ENCODE measurements at places on chromosomes 12 and 14.

- DNase-seq: no peak
These were observed 3.9 kb upstream of the FGF23 start for GRCh38 chr12:4383304-4383865.

GRCh38 chr12:52691076-52691840 is 11.1 kb upstream of the KRT1 start:
- no peak for DNase-seq

DNA sequence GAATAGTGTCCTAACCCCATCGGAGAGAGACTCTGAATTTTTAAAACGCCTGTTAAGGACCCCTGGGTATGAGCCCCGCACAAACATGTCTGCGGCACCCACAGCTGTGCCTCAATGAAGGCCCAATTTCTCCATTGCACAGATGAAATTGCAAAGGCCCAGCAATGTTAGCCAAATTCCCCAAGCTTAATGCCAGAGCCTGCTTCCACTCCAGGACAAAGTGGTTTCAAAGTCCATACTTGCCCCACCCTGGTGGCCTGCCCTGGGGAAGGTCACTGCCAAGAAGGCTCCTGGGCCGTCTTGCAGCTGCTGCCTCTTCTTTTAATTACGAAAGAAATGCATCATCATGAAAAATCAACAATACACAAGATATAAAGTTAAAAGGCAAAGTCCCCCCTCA is 1179.7 kb downstream of the VRK1 start:
- DNase-seq: no peak

- no peak for DNase-seq
These were observed 67.6 kb downstream of the NOC4L start for GRCh38 chr12:132211816-132212215.

DNA sequence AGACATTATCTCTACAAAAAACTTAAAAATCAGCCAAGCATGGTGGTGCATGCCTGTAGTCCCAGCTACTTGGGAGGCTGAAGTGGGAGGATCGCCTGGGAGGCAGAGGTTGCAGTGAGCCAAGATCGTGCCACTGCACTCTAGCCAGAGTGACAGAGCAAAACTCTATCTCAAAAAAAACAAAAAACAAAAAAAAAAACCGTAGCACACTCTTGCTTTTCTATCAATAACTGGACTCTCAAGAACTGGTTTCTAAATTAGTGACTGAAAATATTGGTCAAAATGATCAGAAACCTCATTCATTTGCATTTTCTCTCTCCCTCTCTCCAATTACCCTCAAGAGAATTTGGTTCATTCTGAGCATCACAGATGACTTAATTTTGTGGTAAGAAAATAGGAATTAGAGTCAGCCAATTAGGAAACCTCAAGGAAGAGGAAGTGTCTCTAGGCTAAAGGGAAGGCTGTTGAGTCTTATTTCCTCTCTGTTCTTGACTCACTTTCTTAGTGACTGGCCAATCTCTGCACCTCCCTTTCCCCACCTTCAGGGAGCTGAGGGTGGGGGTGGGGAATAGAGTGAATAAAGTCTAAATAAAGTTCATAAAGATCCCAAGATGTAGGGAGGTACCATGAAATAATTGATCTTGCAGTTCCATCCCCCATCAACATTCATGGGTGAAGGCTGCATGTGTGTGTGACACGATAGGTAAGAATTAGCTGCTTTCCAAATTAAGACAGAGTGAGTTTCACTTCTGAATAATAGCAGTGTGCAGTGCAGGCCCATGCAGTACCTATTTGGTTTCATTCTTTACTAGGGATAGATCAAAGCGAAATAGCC is 6.8 kb upstream of the PSMA6 start:
- peak; percentile 95 for DNase-seq

- no peak for DNase-seq
These were observed 3.5 kb downstream of the ULK1 start for GRCh38 chr12:131897875-131898274.

DNA sequence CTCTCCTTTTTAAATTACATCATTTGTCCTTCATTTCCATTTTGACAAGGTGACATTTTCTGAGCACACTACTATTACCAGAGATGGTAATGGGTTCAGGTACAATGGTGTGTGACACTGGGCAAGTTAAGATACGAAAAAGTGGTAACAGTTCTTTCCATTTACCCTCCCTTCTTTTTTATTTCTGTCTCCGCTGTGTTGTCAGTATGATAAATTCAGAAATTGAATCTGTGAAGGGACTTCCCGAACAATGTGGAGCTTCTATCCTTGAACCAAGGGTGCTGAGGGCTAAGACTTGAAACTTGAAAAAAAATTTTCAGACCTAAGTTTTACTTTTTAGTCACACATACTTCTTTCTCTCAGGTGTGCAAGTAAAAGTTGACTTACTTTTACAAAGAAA is 103.7 kb downstream of the ERC1 start:
- no peak for DNase-seq

DNA sequence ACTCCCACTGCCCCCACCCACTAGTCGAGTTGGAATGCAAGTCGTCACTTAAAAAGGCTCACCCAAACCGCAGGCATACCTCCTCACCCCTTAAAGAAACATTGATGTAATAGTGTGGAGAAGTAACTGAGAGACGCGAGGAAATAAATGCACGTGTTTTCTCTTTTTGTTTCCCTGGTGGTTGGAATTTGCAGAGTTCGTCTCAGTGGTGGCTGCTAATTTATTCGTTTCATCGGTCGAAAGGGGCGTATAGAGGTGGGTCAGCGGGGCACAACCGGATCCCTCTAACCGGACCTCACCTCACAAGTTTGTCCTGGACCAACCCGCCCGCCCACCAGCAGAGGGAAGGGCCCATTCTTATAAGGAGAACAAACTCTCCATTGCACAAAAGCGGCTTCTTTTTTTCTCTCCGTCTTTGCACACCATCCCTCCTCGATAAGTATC is 5.0 kb upstream of the NPAS3 start:
- DNase-seq: no peak

DNA sequence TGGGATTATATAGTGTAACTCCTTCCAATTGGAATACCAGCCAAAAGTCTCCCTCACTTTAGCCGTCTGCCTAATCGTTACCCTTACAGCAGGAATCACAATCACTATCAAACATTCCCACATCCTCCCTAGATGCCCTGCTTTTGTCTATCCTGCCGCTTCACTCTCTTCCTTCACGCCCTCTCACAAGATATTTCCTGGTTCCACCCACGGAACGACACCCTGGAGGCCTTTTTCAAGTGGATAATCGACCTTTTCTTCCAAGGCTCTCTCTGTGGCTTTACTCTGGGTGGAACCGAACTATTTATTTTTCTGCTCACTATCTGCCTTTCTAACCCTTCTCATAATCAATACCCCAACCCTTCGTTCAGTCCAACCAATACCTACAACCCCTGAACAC is 58.9 kb downstream of the MOK start:
- DNase-seq: no peak

DNA sequence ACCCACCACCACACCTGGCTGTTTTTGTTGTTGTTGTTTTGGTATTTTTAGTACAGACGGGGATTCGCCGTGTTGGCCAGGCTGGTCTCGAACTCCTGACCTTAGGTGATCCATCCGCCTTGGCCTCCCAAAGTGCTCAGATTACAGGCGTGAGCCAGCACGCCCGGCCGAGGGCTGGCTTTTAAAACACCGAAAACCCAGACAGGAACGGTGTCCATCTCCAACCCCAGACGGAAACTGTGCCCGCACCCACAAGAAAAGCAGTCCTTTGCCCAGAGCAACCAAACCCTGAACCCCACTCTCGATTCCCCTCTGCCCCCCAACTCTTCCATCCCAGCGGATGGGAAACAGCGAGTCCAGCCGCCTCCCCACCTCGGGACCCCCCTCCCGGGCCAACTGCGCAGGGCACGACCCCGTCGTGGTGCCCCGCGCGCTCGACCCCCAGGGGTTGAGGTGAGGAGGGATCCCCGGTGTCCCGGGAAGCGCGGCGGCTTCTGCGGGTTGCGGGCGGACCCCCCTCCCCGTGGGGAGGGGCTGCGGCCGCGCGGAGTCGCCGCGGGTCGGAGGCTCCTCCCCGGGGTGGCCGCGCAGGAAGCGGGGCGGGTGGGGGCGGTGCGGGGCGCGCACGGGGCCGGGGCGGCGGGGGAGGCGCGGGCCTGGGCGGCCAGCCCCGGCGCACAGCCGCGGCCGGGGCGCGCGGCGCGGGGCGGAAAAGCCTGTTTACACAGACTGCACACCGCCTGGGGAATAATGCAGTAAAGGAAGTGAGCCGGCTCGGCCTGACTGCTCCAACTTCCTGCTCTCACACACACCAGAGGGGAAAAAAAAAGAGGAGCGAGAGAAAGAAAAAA is at the start of gene ELK3:
Gene ELK3 (plus strand): TSS at position 651 of the 851 bp plus-strand sequence.
- peak; percentile 54 for DNase-seq

DNA sequence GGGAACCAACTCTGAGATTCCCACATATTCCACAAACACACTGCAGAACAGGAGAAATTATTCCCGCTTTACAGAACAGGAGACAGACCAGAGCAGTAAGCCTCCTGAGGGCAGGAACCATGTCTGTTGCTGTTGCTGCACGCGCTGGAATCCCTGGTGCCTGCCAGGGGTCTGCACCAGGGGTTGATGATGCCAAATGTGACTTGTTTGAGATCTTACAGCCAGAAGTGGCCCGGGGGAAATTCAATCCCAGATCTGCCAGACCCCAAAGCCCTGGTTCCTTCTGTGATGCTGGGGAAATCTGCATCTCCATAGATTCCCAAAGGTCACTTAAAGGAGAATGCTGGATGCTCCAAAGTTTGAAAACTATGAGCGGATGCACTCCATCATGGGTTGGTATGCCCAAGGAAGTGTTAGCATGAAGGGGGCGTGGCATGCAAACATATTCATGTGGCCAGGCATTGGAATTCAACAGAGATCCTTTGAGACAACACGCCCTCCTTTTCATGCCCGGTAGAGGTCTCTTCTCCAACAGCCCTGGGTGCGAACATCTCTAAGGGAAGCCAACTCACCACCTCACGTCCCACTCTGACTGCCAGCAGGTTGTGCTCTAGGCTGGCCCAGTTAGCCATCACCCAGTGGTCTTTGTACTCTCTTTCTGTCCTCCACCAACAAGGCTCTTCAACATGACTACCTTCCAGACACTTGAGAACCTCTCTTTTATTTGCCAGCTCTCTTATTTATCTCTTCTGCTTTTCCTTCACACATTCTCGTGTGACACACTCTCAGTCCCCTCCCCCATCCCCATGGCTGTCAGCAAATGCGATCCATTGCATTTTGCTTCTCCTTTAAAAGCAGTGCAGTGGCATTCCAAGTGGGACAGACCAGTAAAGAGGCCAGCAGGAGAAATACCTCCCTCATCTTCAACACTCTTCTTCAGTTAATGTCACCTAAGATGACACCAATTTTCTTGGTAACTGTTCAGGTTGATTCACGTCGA is 131.3 kb downstream of the ZFP36L1 start:
- no peak for DNase-seq

Measured in inflammatory macrophage treated with lipopolysaccharide for 1 hour (primary cell).